ENCODE measurements at places on chromosomes 5 and 9. TPM values are rescaled to one million over a fixed set of nuclear protein-coding genes. Genes with fewer than 3 reads are reported as not detected.

Gene PRLR
- 0.22 TPM for total RNA-seq

Gene LCP2
- not detected for total RNA-seq

Gene CNTNAP3
- 1.4 TPM for total RNA-seq

Gene OGN
- total RNA-seq, result not detected

All from placental pericyte (primary cell).